Tibial nerve (tissue), 4 donors: ENCODE measurements at places on chromosomes 12 and 14. TPM values are rescaled to one million over a fixed set of nuclear protein-coding genes. Genes with fewer than 3 reads are reported as not detected.

- H3K27ac ChIP-seq, result peak overlapping the region; percentile 34
- H3K4me1 ChIP-seq, result no peaks in the 10 kb centered on the region
- H3K27me3 ChIP-seq, result no peaks in the 10 kb centered on the region
Measured at GRCh38 chr12:12474471-12474928, 88.2 kb downstream of the DUSP16 start.

DNA sequence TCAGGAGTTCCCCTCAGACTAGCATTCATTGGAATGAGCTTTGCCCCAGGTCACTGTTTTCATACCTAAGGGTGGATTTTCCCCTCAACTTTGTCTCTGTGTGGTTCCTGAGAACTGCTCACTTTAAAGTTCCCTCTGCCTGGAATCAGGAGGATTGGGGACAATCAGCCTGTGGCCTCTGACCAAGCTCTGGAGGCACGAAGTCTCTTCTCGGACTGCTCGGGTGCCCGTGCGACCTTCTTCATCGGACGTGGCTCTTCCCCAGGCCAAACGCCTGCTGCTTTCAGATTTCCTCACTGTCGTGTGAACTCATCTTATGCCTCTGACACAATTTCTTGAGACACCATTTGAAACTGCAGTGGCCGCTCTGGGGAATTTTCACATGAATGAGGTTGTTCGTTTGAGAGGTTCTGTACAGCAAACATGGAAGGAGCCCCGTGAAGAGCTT, 153.7 kb upstream of the PZP start:
- H3K36me3 ChIP-seq, result no peaks in the 10 kb centered on the region

The HSPA2 gene
- total RNA-seq, result 111 TPM

DNA sequence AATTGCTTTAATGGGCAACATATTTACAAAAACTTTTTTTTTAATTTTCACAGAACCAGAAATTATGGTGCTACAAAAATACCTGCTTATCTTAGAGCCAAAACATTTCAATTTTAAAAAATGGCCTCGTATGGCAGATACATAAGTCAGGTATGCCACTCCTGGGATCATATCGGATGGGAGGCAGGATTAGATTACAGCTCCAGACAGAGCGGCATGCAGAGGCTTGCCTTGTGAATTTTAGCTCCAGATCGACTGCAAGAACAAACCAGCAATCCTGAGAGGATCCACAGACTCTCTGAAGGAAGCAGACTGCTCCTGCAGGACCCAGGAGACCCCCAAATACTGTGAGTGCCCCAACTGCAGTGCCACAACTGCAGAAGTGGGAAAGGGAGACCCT, 169.3 kb upstream of the AMIGO2 start:
- H3K4me1 ChIP-seq, result no peaks in the 10 kb centered on the region
- H3K27me3 ChIP-seq, result no peaks in the 10 kb centered on the region
- no peaks in the 10 kb centered on the region for H3K36me3 ChIP-seq

DNA sequence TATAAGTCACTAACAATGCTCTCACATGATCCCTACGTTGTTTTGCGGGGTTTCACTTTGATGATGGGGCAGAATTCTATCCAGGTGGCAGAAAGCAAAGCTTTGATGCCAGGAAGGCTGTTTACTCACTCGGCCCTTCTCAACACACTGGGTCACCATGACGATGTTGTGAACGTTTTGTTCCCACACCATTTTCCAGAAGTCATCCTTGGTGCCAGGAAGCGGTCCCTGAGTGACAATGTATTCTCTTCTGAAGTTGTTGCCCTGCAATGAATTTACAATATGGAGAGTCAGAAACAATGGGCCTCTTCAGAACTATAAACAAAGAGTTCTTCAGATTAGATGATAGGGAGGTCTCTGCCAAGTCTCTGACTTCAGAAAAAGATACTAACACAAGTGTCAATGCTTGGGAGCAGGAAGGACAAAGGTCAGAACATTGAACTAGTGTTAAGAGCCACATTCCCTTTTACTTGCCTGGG, 101.3 kb downstream of the PTPRB start:
- H3K27me3 ChIP-seq, result no peaks in the 10 kb centered on the region
- peak; percentile 26 for DNase-seq
- H3K4me1 ChIP-seq, result peaks cover 35% of the 10 kb centered on the region
- no peak overlapping the region for H3K4me3 ChIP-seq
- H3K36me3 ChIP-seq, result no peaks in the 10 kb centered on the region
- peak overlapping the region; percentile 95 for H3K27ac ChIP-seq

GRCh38 chr12:50638482-50638880, 125.4 kb upstream of the ATF1 start:
- peak overlapping the region; percentile 73 for H3K27ac ChIP-seq
- no peaks in the 10 kb centered on the region for H3K36me3 ChIP-seq
- H3K4me1 ChIP-seq, result peaks cover 17% of the 10 kb centered on the region
- no peaks in the 10 kb centered on the region for H3K27me3 ChIP-seq
- no peak overlapping the region for H3K4me3 ChIP-seq

GRCh38 chr14:22493753-22494152, 95.3 kb downstream of the DAD1 start:
- no peak overlapping the region for H3K27ac ChIP-seq
- no peaks in the 10 kb centered on the region for H3K36me3 ChIP-seq

DNA sequence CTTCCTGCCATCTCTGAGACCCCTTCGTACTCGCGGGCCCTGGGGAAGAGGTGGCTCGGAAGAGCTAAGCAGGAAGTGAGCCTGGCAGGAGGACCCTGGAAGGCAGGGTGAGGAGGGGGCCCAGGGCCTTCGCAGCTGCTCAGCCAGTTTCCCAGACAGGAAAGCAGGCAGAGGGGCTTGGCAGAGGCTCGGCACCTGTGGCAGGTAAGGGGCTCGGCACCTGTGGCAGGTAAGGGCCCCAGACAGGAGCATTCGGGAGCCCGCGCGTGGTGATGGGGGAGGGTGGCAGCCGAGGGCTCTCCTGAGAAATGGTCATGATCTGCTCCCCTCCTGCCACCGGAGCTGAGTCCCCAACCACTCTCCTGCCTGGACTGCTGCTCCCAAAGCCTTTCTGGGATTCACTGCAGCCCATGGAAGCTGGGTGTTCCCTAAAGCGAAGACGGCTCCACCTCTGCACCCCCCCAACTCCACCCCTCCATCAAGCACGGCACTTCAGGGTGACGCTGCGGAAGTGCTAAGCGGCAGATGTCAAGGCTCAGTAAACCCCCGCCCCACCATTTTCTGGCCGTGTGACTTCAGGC, 63.2 kb downstream of the PRIMA1 start:
- DNase-seq, result no peak
- peaks cover 23% of the 10 kb centered on the region for H3K4me1 ChIP-seq
- peak overlapping the region; percentile 44 for H3K27ac ChIP-seq
- H3K36me3 ChIP-seq, result no peaks in the 10 kb centered on the region
